ENCODE measurements at places on chromosomes 6 and 20.

DNA sequence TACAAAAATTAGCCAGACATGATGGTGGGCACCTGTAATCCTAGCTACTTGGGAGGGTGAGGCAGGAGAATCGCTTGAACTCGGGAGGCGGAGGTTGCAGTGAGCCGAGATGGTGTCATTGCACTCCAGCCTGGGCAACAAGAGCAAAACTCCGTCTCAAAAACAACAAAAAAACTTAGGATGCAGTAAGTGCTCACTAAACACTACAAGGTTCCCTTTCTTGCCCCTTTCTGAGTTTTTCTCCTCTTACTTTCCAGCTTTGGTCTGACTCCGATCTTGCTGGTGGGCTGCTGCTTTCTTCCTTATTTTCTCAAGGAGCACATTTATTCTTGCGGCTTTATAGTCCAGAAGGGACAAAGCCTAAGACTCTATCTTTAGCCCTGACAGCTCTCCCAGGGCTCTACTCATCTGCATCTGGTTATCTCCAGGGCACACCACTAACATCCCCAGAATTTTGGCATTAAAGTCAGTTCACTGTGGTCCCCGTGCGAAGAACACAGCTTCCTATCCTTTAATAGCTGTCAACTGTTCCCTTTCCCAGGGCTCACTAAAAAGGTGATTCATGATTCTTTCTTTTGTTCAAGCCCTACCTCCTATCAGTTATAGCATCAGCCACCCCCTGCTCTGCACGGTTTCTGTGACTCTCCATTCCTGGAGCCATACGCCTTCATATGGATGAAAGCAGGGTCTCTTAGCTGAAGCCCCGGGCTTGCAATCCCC lies 17.1 kb upstream of the RPN2 start:
- DNase-seq = no peak

GRCh38 chr6:168581236-168581635 lies 140.3 kb downstream of the SMOC2 start:
- no peak for DNase-seq

- DNase-seq = no peak
Measured at GRCh38 chr6:20696676-20697075, 162.4 kb downstream of the CDKAL1 start.

DNA sequence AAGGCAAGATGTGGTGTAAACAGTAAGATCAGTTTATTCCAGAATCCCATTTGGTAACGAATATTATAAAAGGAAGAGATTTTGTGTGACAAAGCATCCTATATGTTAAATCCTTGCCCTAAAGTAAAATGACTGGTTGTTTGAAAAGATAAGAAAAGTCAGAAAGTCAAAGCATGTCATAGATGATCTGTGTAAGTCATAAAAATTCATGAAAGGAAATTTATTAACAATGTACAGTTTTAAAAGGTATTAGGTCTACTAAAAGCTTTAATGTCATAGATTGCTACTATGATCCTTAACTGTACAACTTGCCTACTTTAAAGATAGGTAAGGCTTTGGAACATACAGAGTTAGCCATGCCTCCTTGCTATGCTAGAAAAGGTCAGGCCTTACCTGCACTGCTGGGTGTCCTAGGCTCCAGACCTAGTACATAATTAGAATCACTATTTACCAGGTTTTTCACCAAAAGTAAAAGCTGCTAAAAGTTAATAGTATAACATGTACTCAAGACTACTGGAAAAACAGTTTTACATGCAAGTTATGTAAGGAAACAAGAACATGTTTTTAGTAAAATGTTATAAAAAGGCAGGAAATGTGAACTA lies 1090.1 kb upstream of the ADGRB3 start:
- DNase-seq = no peak

- DNase-seq = no peak
Measured at GRCh38 chr6:155010940-155011339, 15.8 kb downstream of the TIAM2 start.

DNA sequence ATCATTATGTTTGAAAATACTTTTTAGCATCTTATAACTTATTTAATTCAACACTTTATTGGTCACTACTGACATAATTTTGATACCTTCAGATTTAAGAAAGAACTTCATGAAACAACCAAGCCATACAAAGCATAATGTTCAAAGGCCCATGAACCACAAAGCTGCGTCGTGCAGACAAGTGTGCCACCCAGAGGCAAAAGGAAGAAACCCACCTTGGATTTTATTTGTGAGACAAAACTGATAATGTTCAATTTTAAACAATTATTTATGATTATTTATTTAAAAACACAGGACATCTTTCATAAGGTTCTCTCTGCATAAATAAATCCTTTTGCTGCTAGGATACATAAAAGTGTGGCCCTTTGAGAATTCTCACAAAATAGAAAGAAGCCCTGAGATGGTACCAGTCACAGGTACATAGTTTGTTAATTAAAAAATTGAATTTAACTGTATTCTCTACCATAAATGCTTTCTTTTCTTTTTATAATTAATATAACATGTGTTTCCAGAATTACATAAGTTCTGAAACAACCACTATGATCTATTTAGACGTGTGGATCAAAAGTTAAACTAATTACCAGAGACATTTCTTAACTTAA lies 143.7 kb downstream of the RALGAPA2 start:
- DNase-seq = peak; percentile 3

DNA sequence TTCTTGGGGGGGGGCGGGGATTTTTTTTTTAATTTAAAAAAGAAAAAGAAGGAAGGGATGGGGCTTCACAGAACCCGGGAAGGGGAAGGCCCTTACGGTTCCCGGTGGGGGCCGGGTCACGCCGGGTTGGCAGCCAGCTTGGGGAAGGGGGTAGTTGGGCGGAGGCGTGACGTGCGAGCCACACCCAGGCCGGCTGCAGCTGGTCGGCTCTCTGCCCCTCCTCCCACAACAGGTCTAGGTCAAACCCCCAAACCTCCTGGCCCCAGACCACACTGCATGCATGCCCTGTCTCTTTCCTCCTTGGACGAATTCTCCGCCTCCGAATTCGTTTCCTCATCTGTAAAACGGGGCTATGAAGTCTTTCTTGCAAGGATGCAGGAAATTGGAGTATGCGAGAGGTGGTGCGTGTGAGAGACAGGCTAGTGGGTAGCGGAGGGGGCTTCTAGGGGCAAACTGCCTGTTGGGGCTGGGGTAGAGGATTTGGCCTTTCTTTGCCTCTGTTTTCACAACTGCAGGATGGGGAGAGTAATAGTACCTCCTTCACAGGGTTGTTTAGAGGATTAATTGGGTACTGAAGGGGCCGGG lies 828 bp downstream of the HCK start:
- DNase-seq = no peak

GRCh38 chr6:138996524-138996923 lies 8.5 kb upstream of the REPS1 start:
- no peak for DNase-seq

- no peak for DNase-seq
Measured at GRCh38 chr20:611843-612185, 1.7 kb upstream of the TCF15 start.

DNA sequence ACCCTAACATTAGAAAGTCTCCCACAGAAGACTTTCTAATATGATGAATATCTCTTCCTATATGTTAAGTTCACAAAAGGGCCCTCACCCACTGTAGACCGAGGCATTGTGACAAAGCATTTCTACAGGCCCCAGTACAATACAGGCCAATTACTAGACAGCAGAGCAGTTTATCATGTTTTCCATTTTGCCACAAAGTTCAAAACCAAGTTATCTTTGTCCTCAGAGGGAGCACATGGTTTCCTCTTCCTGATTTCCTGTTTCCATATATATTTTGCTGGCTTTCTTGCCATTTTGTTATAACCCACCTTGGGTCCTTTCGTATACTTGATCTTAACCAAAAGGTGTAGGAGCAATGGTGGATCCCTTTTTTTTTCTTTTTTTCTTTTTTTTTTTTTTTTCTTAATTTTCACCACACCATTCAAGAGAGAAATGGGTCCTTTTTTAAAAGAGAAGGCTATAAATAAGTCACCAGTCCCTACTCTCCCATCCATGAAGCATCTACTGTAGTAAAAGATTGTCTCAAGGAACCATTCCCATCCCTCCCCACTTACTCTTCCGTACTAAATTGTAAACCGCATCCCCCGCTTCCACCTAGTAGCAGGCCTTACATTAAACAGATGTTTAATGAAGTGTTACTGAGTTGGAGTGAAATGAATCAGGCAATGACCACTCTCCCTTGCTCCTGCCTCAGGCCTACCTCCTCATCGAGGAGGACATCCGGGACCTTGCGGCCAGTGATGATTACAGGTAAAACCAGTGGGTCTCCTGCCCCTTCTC lies 2.1 kb upstream of the UBE2C start:
- no peak for DNase-seq

DNA sequence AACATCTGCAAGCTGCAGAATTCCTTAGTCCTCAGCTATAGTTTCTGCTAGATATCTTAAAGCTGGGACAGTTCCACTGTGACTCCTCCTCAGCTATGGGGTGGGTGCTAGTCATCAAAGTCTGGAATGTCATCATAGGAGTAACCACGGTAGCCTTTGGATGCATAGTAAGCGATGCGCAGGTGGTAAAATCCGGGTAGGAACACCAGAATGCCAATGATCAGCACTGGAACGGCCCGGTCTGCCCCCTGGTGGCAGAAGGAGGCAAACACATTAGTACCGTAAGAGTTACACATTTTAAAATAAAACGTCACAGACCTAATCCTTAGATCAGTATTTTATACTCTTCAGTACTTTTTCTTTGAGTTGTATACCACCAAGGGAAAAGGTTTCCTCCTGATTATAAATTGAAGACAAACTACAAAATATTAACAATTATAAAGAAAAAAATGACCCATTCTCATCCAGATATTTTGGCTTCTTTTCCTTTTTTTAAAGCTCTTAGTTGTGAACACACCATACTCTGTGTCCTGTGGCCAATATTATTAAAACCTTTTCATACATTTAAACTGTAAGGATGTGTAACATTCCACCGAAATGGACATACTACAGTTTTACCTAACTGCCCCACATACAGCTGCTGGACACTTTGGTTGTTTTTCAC lies 18.9 kb downstream of the PCNA start:
- DNase-seq = peak; percentile 67

DNA sequence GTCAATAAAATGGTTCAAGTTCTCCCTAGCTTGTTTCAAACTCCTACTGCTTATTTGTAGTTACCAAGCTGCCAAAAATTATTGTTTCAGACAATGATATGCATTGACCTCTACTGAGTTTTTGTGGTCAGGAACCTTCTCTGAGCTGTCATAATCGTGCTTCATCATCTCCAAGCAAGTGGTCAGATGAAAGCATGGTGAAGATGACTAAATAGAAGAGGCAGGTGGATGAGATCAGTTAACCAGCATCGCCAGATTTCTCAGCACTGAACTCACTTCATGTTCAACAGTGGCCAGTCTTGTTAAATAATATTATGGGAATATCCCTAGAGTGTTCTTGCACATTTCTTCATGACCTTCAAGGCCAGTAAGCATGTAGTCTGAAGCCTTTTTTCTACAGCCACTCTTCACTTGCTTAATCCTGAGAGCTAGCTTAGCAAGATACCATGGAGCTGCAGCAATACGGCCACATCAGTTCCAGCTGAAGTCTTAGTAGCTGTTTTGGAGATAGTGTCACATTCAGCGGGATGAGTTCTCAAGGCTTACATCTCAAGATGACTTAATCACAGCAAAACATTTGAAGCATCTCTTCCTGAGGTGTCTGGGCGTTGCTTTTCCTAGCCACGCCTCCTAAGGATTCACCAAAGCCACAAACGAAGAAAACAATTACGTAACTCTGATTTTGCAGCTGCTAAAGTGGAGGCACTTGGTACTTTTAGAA lies 101.6 kb upstream of the TMEM30A start:
- no peak for DNase-seq

GRCh38 chr20:35690265-35690664 lies 8.9 kb downstream of the NFS1 start:
- DNase-seq = no peak

- no peak for DNase-seq
Measured at GRCh38 chr6:144935181-144935580, 650.0 kb downstream of the UTRN start.

GRCh38 chr6:53691667-53692133 lies 26.1 kb upstream of the KLHL31 start:
- DNase-seq = no peak

DNA sequence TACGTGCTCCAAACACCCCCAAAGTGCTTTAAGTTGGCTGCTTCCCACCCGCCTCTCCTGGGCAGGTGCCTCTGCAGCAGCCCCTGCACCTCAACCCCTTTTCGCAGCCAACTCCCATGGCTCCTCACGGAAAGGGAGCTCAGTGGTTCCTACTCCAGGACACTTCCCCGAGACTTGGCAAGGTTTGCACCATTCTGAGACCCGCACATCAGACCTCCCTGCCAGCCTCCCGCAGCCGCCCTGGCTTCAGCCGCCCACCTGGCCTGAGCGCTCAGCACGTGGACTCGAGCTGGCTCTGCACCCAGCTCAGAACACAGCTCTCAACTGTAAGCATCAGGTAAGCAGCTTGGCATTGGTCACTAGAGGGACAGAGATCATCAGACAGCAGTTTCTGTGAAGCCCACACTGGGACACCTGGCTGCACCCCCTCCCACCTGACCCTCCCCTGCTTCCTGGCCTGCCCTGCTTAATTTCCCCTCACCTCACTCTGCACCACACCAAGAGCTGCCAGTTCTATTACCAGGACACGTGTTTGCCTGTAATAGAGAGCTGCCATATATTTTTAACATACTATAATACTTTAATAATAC lies 28.5 kb downstream of the GMDS start:
- no peak for DNase-seq

DNA sequence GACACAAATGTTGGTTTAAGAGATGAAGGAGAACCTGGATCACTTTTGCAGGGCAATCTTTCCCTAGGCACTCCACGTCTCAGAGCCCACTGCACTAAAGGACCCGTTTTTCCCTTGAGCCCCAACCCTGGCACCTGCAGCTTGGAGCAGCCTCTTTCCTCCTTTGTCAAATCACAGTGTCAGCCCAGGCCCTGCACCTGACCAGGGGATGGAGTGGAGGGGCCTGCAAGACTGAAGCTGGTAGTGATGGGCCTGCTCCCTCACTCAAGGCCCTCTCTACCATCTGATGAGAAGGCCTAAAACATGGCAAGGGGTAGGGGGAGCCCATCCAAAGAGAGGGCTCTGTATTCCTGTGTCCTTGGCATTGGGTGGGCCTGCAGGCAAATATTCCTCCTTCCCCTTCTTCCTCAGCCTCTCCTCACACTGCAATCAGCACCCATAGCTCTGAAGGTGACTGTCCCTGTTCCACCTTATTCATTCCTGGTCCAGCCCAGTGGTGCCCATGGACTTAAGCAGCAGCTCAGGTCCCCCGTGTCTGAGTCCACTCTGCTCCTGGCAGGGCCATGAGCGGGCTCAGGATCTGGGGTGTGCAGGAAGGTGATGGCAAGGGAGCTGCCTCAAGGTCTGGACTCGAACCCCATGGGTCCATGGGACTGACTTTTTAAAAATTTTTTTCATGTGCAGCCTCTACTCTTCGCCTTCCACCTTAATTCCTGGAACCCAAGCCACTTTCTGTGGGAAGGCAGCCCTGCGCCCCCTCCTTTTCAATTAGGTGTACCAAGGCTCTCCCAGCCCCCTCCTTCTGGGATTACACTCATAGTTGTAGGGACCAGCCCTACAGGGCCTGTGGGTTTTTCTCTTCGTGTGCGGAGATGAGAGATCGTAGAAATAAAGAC lies 6.7 kb downstream of the RAET1G start:
- DNase-seq = no peak
